ENCODE measurements at places on chromosomes 16 and 17.

GRCh38 chr17:80091376-80091775 lies 10.0 kb upstream of the GAA start:
- DNase-seq: no peak

DNA sequence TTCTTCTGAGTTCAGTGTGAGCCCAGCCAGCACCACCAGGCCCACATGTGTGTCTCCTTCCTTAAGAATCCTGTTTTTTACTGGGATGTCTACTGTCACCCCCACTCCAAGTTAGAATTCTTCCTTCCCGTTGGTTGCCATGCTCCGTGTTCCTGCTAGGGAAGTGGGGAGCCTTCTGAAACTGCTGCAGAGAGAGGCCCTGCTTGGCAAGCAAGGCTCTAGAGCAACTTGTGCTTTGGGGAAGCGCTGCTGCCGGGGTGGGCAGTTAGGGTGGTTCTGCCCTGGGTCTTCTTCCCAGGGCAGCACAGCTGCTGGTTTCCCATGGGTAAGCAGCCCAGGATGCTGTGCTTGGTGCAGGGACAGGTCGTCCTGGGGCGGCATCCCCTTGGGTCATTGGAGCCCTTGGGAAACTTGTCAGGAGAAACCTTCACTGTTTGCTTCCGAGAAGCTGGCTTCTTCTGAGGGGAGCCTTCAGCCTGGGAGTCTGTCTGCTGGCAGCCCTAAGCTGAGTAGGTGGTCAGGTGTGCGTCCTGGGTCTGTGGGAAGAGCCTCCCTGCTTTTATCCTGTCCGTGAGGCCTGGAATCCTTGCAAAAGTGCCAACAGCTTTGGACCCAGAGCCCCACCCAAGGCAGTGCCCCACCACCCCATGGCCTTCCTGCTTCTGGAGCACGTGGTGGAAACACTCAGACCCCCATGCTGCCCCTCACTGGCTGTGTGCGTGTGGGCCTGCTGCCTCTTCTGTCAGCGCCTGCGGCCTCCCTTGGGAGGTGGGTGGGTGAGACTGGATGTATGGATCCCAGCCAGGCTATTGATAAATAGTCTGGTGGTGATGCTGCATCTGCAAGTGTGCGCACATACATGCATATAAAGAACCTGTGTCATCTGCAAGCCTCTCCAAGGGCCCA lies 71.8 kb downstream of the PLD6 start:
- DNase-seq: no peak

DNA sequence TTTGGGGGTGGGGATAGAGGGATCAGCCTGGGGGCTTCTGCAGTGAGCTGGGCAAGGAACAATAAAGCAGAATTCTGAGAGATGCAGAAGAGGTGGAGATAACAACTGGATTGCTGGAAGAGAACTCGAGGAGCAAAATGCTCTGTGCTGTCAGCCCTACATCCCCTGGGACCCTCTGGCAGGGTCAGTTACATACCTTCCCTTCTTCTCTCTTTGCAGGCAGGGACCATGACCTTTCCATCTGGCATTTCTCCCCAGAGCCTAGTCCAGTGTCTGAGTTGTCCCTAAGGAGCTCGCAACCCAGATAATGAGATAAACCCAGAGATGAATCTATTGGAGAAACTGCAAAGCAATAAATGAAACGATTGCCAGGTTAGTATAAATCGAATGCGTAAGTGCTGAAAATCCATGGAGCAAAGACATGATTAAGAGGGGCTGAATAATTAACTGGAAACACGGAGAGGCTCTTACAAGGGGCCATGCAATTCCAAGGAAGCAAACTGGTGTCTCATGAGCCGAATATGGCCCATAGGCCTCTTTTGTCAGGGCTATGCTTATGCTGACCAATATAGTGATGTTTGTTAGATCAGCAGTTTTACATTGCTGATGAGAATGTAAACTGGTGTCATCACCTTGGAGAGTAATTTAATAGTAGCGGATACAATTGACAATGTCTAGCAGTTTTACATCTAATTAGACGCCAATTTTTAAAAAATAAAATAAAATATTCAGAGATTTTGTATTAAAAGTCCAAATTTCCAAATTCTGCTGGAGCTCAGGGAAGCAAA lies 129.4 kb upstream of the IRX5 start:
- DNase-seq: no peak

GRCh38 chr17:42913522-42913921 lies 12.9 kb downstream of the G6PC1 start:
- no peak for DNase-seq

DNA sequence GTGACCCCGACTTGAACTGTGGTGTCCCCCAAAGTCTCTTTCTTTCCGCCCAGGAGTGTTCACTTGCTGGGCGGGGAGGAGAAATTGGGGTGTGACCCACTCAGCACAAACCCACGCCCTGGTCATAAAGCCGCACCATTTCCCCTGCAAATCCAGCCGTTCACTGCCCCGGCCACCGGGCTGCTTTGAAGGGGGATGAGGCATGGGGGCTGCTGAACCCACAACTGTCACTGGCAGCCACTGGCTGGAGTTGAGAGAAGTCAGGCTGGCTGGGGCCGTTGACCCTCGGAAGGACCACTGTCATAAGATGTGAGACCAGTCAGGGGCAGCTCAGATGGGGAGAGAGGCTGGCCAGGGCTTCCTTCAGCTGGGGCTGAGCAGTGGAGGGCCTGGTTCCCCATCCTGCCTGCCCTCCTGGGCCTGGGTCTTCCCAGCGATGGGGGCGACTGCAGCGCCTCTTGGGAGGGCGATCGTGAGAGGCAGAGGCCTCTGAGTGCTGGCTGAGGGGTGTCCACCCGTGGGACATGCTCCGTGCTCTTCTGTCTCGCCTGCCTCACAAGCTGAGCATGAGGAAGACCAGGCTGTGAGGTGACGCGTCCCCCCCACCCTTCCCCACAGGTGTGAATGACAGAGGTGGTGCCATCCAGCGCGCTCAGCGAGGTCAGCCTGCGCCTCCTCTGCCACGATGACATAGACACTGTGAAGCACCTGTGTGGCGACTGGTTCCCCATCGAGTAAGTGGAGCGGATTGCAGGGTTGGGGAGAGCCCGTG lies 19.5 kb downstream of the C16orf90 start:
- DNase-seq: no peak

DNA sequence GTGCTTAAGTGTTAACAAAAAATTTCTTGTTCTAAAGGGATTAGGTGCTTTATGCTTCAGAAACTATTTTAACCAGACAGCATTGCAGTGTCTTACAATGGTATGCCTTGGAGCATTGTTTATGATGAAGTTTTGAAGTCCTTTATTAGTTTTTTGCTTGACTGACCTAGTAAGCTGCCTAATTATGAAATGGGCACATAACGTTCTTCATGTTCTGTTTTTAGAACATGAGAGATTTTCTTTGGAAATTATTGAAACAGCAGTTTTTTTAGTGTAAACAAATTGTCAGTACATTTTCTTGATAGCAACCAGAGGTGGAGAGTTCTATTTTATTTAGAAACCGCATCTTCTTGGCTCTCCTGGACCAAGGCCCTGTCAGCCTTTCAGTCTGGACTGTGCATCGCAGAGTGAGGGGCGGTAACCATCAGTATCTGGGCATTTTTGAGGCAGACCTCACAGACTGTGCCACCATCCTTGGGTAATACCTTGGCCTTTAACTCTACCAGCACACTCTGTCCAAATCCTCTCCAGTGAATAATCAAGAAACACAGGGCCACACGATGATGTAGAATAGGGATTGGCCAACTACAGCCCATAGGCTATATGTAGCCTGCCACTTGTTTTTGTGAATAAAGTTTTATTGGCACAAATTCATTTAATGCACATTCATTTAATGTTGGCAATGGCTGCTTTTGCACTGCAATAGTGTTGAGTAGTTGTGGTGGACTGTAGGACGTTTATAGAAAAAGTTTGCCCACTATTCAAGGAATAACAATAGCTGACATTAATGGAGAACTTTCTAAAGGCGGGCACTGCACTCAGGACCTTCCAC lies 81.1 kb downstream of the VPS35L start:
- no peak for DNase-seq

DNA sequence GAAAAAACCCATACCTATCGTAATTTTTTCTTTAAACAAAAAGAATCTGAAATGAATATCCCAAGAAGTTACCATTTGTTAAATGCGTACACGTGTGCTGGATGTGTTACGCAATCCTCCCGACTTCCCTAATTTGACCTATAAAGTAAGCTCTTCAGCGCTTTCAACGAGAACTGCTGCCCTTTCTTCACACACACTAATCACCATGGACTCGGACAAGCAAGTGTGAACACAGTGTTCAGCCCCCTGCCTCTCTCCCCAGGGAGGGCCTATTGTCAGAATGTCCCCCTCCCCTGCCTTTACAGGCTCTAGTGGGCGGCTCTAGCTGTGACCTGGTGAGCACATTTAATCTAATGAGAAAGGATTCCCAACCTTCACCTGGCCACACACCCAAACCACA lies 216.1 kb downstream of the CEP112 start:
- no peak for DNase-seq

- no peak for DNase-seq
Measured at GRCh38 chr17:28807925-28808634, 34.5 kb downstream of the FAM222B start.

- DNase-seq: no peak
Measured at GRCh38 chr17:56870081-56870651, 36.2 kb downstream of the DGKE start.

DNA sequence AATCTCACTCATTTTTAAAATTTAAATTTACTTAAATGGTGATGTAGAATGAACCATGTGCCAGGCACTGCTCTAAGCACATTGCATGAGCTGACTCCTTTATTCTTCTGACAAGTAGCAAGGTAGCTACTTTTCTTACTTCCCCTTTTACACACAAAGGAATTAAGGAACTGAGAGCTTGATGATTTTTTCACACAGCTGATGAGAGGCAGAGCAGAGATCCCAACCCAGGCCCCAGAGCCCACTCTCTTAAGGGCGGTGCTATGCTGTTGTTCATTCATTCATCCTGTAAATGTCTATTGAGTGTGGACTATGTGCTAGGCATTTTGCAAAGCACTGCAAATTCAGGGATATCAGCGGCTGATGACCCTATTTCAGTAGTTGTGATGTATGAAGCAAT lies 17.9 kb downstream of the SEC14L5 start:
- DNase-seq: no peak

- no peak for DNase-seq
Measured at GRCh38 chr16:28607116-28607623, 2.7 kb downstream of the SULT1A1 start.

Data from occipital lobe (tissue), 3 donors.